ENCODE measurements at places on chromosomes 7 and 10. TPM values are rescaled to one million over a fixed set of nuclear protein-coding genes. Genes with fewer than 3 reads are reported as not detected.

The COBL gene
- 9.8 TPM for polyA plus RNA-seq

GRCh38 chr10:59606551-59606961, 103.1 kb downstream of the SLC16A9 start:
- no peak for DNase-seq

DNA sequence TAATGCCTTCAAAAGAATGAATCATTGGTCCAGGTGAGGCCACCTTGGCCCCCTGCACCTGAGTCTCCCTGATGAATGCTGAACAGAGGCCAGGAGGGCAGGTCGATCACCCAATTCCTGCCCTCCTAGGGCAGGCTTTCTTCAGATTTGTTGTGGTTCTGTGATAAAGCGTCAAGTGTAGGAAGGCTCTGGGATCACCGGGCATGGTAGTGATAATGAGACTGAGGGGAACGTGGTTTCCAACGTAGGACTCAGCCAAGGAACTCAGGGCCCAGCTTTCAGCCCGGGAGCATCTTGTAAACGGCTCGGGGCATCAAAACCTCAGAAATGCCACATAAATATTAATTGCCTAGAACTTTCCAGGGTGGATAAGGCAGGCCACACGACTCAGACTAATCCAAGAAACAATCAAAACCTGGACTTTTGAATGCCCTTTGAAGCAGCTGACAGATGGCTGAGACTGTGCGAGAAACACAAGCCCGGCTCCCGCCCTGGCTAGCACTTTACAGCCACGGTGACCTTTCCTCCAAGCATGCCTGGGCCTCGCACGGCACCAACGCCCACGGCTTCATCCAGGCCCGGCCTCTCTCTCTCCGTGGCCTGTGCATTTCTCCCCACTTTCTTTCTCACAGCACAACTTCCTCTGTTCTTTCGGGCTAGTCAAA, 239.3 kb upstream of the GRB10 start:
- no peak for DNase-seq

DNA sequence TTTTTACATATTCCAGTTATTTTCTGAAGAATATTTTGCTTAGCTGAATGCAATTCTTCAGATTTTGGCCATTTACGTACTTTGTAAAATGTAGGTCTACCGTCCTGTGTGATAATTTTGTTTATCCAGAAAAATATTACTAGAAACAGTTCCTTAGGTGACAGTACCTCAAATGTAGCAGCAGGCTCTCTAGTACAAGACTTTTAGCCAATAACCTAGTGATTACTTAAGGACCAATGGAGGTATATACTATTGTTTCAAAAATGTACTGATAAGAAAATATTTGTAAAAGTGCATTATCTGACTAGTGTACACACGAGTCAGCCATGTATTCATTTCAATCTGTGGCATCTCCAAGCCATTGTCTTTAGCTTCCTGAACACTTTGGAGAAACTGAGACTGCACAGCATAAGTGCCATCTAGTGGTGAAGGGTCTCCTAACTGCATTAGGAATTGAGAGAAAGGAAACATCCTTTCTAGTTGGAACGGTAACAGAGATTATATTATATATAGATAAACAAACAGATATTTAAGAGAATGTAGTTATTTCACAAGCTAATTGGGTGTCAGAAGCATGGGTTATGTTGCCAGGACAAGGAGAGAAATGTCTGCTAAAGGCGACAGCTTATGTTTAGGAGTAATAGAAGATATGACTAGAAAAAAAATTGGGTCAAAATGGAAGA, 23.7 kb downstream of the RTKN2 start:
- no peak for DNase-seq

DNA sequence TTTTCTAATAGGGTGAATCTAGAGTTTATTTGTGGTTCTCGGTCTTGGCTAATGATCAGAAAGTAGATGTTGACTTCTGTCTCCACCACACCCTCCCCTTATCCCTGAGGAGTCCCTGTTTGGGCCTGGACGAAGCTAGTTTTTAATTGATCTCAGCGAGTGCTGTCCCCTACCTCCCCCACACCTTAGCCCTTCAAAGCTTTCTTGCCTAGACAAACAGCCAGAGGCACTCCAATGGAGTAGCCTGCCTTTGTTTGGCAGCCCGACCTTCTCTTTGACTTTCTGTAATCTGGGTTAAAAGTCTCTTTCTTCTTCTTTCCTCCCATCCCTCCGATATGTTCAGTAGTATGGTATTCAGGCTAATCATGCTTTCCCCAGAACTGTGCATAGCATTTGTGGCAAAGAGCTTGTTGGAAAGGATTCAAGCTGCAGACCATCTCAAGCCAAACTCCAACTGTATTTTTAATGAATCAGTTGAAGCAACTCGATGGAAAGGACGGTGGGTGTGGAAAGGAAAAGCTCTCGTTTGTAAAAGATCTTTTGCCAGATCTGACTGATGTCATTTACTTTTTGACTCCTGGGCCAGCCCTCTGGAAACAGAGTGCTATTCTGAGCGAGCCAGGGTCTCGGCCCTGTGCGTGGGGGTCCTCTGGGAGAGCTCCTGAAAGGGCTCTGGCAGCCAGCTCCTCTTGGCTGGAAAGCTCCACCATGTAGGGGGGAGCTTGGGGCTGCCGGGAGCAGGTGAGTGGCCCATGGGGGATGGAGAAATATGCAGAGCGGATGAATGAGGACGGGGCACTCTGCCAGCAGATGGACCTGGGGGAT, 4.5 kb downstream of the FAM180A start:
- no peak for DNase-seq

Data from kidney (tissue), 22 donors.